ENCODE measurements at places on chromosomes 2 and 18.

DNA sequence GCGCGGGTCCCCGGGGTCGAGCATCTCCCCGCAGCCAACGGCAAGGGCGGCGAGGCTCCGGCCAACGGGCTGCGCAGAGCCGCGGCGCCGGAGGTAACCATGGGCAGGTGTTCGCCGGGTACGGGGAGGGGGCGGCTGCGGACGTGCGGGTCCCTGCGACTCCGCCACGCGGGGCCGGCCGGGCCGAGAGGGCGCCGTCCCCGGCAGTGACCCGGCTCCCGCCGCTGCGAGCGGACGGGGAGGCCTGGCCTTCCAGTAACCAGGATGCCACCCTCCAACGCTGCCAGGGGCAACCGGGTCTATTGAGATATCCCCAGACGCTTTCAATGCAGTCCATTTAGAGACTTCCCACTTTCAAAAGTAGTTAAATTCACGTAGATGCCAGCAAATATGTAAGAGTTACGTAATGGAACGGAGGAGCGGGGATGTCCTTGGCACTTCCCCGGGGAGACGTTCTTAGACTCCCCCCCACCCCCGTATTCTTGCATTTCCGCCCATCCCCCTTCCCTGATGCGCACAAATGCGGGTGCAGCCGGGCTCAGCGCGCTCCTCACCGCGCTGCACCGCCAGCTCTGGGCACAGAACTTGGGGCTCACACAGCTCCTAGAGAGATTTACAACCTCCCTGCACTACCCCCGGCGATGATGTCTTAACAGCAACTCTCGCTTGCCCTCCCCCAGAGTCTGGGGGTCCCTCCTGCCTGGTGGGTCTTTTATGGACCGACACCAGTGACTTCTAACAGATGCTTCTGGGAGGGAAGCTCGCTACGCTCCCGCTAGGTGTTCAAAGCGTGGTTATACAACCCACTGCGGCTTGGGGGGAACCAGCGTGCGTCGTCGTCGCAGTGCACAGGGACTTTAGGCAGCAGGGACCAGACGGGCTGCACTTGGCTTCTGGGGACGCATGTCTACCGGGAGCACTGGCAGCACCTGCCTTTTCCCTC is 657 bp downstream of the SGPP2 start:
- peak; percentile 92 for DNase-seq

- DNase-seq = no peak
Observed at GRCh38 chr18:27005589-27005988, 140.1 kb upstream of the AQP4 start.

DNA sequence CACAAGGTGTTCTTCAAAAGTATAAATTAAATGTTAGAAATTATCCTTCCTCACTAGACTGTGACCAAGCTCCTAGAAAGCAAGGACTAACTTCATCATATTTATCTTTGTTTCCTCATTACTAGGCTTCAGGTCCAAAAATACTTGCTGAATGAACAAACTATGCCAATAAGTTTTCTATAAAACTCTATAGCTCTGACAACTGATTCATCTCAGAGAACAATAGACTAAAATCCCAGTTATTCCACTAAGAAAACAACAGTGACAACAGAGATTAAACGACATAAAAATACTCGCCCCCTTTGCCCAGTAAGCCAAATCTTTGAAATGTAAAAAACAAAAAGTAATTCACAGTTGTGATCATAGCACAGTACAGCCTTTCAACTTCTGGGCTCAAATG is 13.6 kb downstream of the TLK1 start:
- no peak for DNase-seq

- DNase-seq = no peak
Observed at GRCh38 chr2:120463996-120464395, 118.1 kb downstream of the INHBB start.

DNA sequence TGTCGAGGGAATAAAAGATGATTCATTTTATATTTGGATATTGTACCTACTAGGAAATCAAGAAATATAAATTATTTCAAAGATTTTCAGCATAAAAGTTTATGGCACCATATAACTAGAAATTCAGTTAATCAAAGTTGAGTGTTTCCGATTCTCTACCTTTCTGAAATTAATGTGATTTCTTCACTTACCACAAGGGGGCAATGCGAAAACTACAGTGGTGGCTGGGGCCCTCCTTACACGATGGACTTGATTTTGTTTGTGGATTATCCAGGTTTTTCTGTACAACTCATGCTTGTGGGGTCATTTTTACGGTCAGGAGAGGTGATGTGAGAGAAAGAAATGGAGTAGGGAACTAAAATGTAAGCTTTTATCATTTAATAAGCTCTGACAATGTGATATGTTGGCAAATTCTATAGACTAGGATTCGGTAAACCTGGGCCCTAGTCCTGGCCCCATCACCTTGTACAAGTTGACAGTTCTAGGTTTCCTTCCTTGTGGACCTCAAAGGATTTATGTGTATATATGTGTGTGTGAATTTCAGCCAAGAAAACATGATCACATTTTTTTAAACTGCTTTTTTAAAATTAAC is 47.6 kb downstream of the G6PC2 start:
- peak; percentile 57 for DNase-seq

DNA sequence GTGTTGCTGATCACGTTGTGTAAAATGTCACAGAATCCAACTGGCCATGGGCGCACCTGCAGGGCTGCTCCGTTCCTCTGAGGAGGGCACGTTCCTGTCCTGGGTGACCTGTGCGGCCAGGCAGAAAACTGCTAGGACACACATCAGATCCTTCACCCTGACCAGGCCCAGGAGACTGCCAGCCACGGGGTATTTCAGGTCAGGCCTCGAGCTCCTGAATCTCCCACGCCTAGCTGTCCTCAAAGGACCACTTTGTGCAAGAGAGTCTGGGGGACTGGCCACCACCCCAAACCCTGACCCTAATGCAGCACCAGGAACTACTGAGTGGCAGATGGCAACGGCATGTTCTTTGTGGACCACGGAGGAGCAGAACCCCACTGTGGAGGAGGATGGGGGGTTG is 11.1 kb downstream of the PRLH start:
- no peak for DNase-seq

DNA sequence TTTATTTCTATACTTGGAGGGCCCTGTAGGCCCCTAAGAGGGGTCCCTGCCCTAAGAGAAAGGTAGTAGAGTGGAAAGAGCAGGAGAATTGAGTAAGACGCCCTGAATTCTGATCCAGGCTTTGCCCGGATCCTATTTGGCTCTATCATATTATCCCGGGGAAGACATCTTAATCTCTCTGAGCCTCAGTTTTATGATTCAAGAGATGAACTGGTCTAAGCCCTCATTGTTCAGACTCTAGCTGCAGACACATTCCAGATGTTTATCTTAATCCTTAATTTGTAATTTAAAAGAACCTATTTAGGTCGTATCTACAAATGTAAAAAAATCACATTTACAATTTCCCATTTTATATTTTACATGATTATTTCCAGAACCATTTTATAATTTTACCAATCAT is 220.1 kb downstream of the AGPS start:
- no peak for DNase-seq

- no peak for DNase-seq
Observed at GRCh38 chr2:105769504-105769903, 24.8 kb downstream of the NCK2 start.

DNA sequence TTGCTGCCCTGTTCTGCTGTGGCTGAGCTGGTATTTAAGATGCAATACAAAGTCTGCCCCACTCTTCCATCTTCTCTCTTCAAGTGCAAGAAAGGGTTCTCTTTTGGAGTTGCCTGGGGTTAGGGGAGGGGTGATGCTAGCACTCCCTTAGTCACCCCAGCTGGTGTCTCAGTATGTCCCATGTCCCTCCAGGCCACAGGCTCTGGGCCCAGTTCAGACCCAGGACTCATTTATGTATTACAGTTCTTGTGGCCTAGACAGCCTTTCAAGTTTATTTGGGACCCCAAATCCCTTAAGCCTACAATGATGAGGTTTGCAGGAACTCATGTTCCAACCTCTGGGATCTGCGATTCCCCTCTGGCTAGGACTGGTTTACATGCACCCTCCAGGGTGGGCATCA is 47.2 kb upstream of the CCDC141 start:
- no peak for DNase-seq

DNA sequence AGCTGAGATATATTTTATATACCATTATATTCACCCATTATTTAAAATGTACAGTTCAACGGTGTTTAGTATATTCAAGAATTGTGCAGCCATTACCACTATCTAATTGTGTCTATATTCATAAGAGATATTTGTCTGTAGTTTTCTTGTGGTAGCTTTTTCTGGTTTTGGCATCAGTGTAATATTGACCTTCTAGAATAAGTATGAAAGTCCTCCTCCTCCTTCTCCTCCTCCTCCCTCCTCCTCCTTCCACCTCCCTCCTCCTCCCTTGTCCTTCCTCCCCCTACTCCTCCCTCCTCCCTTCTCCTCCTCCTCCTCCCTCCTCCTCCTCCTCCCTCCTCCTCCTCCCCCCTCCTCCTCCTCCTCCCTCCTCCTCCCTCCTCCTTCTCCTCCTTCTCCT is 72.0 kb downstream of the MERTK start:
- DNase-seq = no peak

DNA sequence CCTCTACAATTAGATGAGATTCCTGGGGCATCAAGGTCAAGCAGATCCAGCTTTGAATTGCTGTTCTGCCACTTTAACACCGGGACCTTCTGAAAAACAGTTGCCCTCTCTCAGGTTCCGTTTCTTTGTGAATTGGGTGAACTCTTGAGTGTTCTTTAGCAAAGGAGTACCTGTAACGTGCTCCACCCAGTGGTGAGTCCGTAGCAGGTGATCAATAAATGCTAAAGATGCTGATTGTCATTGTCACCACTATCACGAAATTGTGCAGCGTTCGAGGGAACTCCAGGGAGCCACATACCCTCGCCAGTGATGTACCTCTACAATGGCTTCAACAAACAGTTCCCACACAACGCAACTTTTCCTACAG is 81.9 kb downstream of the TCF7L1 start:
- no peak for DNase-seq

- DNase-seq = no peak
Observed at GRCh38 chr2:46519265-46519664, 39.9 kb downstream of the TMEM247 start.

DNA sequence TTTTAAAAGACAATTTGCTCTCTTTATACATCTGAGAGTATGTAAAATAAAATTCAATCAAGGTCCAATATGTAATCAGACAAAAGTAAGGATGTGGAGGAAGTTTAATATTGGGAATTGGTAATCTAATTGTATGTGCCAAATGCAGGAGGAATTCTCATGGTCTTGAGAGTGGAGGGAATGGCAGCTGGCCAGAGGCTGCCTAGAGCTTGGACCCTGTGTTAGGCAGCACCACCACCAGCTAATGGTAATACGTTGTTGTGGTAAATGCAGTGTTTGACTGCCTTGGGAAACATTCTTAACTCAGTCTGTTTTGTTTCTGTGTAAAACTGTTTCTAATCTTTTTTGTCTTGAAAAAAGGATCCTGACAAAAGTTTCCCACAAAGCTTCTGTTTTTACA is 30.0 kb downstream of the GALNT1 start:
- DNase-seq = no peak

GRCh38 chr2:101724125-101724474 is 26.6 kb downstream of the MAP4K4 start:
- peak; percentile 36 for DNase-seq

DNA sequence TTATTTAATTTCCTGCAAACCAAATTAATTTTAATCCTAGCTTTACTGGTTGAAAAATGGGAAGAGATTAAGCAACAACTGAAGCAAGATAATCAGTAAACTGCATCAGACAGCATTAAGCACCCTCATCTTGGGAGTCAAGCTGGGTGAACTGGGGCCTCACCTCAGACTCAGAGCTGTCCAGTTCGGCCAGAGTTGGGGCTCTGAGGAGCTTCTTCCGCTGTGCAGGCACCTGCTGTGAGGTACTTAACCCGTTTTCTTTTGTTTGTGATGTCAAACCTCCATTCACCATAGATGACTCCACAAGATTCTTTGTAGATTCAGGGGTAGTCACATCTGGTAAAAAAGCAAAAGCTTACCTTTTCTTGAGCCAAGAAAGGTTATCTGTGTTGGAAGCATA is 71.8 kb downstream of the PRELID3A start:
- no peak for DNase-seq

DNA sequence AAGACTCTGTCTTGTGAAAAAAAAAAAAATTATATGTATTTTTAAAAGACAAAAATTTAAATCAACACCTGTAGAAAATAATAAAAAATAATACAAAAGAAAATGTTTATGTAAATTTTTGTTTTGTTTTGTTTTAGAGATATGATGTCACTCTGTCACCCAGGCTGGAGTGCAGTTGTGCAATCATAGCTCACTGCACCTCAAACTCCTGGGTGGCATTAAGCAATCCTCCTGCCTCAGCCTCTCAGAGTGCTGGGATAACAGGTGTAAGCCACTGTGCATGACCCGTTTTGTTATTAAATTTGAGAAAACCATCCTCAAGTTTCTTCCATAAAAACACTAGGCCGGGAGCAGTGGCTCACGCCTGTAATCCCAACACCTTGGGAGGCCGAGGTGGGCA is 56.2 kb upstream of the B3GNT7 start:
- DNase-seq = no peak

DNA sequence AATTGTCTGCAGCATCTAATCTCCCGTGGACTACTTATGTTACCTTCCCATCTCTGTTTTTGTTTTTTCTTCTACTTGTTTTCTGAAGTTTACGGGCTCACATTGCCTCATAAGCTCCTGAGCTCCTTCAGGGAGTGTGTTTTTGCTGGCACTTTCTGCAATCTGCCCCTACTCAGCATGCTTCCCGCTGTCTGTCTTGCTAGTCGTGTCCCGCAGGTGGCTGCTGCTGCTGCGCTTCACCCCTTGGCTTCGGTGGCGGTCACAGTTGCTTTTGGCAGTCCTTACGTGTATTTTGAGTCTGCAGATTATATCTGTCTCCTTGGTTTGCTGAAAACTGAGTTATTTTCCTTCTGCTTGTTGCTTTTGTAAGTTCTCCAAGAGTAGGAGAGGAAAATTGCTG is 37.3 kb downstream of the FER1L5 start:
- no peak for DNase-seq

DNA sequence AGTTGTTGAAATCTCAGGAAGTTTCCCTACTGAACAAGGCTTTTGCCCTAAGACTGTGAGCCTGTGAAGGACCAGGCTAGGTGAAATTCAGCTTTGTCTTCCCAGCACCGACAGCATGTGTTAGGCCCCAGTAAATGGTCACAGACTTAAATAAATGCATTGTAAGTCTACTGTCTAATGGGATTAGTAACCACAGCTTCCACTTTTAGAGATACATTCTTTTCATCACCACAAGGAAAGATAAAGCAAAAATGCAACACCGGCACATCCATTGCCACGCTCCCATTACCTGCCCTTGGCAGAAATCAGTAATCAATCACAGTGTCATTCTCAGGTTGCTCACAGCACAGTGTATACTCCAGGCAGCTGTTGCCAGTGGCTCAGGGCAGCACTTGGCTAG is 59.3 kb downstream of the CRACDL start:
- DNase-seq = no peak

- no peak for DNase-seq
Observed at GRCh38 chr2:1222056-1222455, 191.2 kb upstream of the TPO start.

GRCh38 chr2:142176941-142177340 is 46.1 kb upstream of the LRP1B start:
- no peak for DNase-seq

All from suppressor macrophage treated with lipopolysaccharide for 1 hour (primary cell).